ENCODE measurements at places on chromosomes 6 and 20.
A peak's percentile ranks its signal among the peaks of the same experiment; 100 is the strongest.

DNA sequence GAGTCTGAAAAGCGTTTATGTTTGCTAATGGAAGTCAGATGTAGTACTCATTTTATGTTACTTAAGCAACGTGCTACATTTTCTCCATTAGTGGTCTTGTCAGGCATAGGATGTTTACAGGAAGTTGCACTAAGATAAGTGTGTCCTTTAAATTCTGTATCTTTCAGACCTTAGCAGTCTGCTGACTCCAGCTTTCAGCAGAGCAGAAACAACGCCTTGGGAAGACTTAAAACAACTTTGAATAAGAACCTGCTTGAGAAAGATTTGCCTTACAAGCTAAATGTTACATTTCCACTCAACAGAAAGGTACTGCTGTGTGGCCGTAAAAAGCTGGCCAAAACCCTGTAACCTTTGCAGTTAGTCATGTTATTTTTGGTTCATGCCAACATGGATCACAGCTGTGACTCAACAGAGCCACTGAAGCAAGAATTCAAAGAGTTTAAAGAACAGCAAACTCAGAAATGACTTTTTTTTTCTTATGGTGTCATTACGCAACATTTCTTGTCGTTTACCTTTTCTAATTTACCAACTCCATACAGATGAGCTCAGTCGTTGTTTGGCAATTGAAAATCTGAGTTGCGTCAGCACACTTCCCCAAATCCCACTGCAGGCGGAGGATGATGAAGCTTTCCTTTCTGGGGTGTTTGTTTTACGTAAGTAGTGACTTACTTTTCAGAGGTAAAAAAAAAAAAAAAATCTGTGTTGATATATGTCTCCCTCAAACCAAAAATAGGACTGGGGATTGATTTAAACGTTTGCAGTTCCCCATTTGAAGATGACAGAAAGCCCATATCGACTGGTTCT lies 27.9 kb upstream of the BMP6 start:
- DNase-seq: peak; percentile 98

- DNase-seq: no peak
These were observed 93.2 kb upstream of the ZNF184 start for GRCh38 chr6:27565839-27566779.

DNA sequence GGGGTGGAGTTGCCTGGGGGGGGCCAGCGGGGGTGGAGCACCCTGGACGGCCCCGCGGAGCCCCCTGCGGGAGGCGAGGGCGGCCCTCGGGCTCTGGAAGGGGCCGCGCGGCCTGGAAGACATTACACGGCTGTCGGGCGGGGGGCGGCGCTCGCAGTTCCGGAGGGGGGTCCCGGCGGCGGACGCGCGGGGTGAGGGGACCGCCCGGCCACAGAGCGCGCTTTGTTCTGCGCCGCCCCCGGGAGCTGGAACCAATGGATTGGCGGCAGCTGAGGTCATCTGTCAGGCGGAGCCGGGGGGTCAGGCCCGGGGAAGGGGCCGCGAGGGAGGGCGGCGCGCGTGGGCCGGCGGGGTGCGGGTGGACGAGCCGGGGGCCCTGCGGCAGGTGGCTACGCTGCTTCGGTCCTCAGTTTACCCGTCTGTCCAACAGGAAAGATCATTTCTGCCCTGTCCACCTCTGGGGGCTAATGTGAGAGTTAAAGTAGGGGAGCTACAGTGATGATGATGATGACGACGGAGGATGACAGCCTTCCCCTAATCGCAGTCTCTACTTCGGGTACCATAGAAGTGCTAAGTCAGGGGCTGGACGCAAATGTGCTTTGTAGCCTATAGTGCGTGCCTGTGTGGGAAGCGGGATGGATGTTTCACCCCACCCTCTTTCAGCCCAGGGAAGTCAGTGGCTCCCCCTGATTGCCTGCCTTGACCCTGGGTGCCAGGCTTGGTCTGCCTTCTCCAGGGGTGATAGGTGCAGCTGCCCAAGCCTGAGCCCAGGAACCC lies 10.4 kb downstream of the SRXN1 start:
- DNase-seq: no peak

GRCh38 chr6:71888756-71889340 lies 2.5 kb downstream of the RIMS1 start:
- no peak for DNase-seq

DNA sequence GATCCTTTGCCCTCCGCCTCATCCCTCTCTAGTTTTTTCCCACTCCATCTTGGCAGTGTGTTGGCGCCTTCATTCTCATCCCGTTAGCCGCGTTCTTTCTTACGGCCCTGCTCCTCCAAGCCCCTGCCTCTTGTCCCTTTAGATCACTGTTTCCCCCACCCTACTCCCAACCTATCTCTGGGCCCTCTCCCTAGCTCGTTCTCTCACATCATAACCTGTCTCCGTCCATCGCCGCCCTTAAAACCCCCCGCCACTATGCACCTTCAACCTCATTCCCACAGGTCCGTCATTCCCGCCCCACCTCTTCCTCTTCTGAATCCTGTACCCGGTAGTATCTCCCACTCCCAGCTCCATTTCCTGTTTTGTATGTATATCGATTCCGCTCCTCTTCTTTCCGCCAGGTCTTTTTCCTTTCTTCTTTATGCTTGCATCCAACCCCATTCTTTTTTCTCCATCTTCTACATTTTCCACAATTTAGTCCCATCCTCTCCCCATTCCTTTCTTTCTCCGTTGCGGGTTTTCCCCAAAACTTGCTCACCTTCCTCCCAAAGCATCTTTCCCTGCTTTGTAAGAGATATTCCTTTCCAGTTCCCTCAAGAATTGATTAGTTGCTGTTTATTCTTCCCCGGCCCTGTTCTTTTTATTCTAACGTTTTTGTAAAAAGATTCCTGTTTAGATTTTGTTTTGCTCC lies 671 bp downstream of the EFHC1 start:
- DNase-seq: no peak

DNA sequence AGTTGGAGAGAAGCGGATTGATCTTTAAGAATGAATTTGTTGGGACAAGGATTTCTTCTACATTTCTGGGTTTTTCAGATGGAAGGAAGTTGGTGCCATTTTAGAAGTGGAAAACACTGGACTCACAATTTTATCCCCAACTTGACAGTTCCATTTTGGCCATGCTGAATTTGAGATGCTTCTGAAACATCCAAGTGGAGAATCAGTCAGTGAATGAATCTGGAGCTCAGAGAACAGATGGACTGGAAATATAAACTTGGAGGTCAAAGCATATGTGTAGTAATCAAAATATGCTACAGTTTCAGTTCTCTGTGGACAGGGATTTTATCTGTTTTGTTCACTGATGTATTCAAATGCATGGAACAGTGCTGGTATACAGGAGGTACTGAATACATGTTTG lies 89.9 kb downstream of the KCNQ5 start:
- no peak for DNase-seq

DNA sequence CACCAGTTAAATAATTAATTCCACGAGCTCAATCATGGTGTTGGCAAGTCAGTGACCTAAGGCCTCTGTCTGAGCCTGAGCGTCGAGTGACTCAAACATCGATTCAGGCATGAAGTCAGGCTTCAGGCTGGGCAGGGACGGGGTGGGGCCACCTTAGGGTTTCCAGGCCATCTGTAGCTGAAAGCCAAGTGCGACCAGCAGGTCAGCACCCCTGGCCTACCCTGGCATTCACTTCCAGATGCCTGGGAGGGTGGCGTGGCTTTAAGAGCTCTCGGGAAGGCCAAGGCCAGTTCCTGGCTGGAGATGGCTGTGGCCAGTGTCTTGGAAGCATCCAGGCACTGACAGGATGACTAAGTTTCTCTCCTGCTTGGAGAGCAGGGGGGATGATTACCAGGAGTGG lies 113.4 kb downstream of the DACT2 start:
- DNase-seq: no peak

DNA sequence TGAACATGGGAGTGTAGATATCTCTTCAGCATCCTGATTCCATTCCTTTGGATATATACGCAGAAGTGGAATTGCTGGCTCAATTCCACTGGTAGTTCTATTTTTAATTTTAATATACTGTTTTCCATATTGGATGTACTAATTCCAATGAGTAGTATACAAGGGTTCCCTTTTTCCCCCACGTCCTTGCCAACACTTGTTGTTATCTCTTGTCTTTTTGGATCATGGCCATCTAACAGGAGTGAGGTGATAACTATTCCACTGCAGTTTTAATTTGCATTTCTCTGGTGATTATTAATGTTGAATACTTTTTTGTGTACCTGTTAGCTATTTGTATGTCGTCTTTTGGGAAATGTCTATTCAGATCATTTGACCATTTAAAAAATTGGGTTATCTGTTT lies 91.5 kb downstream of the ZFAND3 start:
- no peak for DNase-seq

DNA sequence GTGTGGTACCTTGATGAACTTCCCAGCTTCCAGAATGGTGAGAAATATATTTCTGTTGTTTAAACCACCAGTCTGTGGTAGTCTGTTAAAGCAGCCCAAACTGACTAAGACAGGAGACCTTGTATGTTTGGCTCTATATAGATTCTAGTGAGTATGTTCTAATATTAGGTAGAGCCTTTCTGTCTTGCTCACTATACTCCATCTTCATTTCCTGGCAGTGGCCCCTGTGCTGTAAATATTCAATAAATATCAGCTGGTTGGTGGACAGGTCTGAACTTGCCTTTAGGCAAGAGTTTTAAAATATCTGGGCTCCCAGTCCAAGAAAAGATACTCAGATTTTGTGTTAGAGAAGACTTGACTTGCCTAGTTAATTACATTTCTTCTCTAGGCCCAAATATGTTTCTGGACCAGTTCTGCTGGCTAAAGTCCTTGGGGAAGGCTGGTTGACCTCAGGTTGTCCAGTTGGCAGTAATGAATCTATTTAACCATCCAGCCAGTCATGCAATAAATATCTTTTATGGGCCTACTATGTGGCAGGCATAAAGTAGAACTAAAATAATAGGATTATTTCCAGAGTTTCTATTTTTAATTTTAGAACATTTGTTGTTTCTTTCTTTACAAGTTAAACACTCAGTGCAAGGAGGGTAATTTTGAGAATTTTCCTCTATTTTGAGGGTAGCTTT lies 22.3 kb downstream of the PPP1R14C start:
- no peak for DNase-seq

DNA sequence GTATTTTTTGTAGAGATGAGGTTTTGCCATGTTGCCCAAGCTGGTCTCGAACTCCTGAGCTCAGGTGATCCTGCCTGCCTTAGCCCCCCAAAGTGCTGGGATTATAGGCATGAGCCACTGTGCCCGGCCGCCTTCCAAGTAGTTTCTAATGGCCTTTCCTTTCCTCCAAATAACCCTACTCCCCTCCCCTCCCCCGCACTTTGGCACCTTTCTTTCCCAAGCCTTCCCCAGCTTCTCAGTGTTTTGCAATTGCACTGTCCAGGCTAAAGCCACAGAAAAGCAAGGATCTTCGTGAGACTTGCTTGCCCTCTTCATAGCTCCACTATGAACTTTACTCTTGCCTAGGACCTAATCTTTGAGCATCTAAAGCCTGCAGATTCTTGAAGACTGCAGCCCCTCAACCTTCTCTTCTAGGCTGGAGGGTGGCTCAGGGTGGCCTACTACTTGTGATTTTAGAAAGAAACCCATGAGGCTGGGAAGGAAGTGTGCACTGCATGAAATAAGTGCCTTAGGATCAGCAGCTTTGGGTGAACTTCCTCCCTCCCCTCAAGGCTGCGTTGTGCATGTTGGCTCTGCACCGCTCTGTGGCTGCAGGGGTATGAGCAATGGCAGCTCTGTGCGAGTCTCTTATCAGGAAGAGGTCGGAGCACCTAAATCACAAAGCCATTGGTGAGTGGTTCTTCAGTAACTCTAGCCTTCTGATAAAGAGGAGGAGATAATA lies 152.4 kb upstream of the SNX9 start:
- no peak for DNase-seq

DNA sequence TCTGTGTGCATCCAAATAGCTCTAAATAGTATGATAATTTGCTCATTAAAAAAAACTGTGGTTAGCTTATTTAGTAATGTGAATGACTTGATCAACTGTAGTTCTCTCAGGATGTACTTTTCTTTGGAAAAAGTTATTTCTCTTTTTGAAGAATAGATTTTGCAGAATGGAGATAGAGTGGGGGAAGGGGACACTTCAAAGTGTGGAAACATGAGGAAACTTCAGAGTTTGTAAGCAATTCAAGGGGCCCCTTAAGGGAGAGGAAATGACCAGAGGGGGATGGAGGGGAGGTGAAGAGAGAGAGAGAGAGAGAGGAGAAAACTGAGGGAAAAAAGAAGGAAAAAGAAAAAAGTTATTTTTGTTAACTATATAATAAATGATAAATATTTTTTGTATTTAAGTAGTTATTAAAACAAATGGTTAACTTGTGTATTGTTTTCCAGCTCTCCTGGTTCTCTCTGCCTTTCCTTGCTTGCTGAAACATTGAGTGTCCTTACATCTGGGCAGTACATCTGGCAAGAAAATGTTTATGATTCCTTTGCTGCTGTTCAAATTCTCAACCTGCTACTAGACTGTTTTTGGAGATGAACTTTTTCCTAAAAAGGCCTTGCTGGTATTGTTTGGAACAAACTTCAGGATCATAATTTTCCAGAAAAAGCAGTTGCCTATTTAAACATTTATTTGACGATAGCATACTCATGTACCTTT lies 497.5 kb upstream of the CITED2 start:
- no peak for DNase-seq

DNA sequence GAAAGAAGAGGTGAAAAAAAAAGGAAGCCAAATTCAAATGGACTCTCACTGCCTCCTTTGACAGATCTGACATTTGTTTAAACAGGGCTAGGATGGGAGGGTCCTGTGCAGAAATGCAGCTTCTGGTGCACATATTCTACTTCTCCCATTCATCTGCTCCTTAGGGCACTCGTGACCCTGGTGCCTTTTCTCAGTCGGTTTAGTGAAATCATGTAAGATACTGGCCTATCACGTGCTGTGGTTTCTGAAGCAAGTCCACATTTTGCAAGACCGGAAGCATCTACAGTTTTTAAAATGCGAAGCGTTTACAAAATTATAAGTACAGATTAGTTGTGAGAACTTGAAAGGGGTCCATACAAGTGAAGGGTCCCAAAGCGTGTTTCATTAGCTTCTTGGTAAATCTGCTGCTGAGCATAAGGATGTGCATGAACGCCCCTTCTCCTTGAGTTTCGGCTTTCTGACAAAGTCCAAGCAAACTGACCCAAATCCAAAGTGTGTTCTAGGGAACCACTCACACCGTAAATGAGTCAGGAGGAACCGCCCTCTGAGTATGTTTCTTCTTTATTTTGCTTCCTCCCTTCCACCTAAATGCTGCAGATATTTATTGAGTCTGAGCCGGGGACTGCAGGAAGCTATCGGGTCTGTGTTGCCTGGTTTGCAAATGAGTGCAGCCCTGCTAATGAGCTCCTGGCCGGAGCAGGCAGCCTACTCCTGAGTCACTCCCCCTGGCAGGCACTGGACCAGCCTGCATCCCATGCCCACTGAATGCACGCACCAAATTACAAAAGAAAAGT lies 323.8 kb upstream of the JARID2 start:
- DNase-seq: no peak

- DNase-seq: no peak
These were observed 7.8 kb downstream of the CUL9 start for GRCh38 chr6:43189776-43190304.

DNA sequence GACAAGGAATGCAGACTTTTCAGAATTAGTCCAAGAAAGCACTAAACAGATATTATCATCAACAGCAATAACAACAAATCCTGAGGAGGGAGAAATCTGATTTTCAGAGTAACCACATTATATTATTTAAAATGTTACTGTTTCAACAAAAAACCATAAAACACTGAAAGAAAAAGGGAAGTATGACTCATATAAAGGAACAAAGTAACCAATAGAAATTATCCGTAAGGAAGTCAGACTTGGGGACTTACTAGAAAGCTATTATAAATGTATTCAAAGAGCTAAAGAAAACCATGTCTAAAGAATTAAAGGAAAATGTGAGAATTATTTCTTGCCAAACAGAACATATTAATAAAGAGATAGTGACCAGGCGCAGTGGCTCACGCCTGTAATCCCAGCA lies 98.1 kb downstream of the MYLK4 start:
- no peak for DNase-seq
